ENCODE measurements at places on chromosomes 5 and 9. TPM values are rescaled to one million over a fixed set of nuclear protein-coding genes. Genes with fewer than 3 reads are reported as not detected.

The MFAP3 gene
- total RNA-seq = 41.2 TPM

The ZFP2 gene
- total RNA-seq = 0.39 TPM

The NELFB gene
- 49.1 TPM for total RNA-seq

The GGTA1 gene
- not detected for total RNA-seq

The HTR1A gene
- not detected for total RNA-seq

The SEMA6A gene
- total RNA-seq = 3.4 TPM

The ELOVL7 gene
- not detected for total RNA-seq

The FST gene
- total RNA-seq = 57.1 TPM

The ANKRD20A1 gene
- total RNA-seq = not detected

The IFNK gene
- not detected for total RNA-seq

The ENTPD2 gene
- not detected for total RNA-seq

The PDZD2 gene
- total RNA-seq = 0.16 TPM

The RFX3 gene
- 13.3 TPM for total RNA-seq

The RIMOC1 gene
- 20.8 TPM for total RNA-seq

The FRMD3 gene
- 0.13 TPM for total RNA-seq

The QRFP gene
- total RNA-seq = not detected

The TMEM252 gene
- not detected for total RNA-seq

The OR1J2 gene
- not detected for total RNA-seq

The PRR7 gene
- 9.3 TPM for total RNA-seq

The AHRR gene
- total RNA-seq = 47.7 TPM

The TLX3 gene
- not detected for total RNA-seq

The ANKRD31 gene
- total RNA-seq = under 0.01 TPM

The C8G gene
- not detected for total RNA-seq

The LCN6 gene
- total RNA-seq = not detected

The PCDHGA4 gene
- total RNA-seq = 6.0 TPM

Data from epithelial cell of alveolus of lung (primary cell).